ENCODE measurements at places on chromosomes 1 and 21.

DNA sequence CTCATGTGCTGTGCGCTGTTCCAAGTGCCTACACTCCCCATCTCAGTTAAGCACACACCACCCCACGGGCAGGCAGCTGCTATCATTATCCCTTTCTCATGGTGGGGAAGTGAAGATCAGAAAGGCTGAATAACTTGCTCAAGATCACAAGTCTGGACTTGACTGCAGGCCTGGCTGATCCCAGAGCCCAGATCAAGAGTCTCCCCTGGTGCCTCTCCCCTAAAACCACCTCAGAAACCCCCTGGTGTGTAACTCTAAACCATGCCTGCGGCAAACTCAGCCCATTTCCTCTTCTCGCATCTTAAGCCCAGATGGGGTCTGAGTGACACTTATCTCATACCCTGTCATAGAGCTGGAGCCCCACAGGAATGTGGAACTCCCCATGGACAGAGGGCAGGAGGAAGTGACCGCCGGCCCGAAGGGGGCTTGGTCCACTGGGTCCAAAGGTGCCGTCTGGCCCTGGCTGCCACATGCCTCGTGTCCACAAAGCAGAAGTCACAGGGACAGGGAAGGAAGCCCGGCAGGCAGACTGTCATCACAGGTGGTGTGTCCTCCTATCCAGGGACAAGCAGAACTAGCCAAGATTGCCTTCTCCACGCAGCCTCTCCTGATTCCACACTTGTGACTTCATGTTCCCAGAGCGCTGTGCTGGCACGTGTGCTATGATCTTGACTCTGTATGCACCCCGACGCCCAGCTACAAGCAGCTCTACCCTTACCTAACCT, 92.1 kb downstream of the SYF2 start:
- no peak for DNase-seq

DNA sequence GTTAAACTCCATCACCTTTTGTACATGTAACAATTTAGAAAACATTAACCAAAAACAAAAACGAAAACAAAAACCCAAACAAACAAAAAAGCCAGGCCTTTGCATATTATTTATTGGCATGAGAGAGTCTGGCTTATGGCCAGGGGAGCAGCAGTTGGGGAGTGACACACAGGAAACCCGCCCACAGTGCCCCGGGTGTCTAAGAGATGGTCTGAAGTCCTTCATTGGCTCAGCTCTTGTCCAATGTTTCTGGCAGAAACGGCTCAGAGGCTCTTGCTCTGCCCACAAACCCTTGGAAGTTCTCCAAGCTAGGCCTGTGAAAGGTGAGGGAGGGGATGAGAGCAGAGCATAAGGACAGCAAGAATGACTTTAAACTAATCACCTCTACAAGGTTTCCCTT, 131.5 kb downstream of the CNIH3 start:
- no peak for DNase-seq

DNA sequence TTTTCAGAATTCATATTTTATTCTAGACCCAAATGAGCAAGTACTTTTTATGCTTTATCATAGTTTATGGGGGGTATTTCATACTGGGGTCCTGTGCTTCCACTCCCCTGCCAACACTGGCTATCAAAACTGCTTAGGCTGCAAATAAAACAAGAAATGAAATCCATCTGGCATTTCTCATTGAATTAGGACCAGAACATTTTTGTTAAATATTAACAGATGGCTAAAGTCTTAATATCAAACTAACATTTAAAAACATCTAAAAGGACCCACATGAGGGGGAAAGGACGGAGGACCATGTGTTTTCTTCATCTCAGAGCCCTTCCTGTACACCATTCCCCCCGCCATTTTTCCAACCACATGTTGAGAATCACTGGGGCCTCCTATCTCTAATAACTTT, 167.5 kb upstream of the C1orf105 start:
- DNase-seq: no peak

- DNase-seq: peak; percentile 13
Measured at GRCh38 chr1:230977761-230978490, 735 bp downstream of the TTC13 start.

- no peak for DNase-seq
Measured at GRCh38 chr1:80825067-80825466, 975.7 kb upstream of the ADGRL2 start.

All from T-helper 9 cell (primary cell).